ENCODE measurements at places on chromosomes 5 and 9. TPM values are rescaled to one million over a fixed set of nuclear protein-coding genes. Genes with fewer than 3 reads are reported as not detected.

DNA sequence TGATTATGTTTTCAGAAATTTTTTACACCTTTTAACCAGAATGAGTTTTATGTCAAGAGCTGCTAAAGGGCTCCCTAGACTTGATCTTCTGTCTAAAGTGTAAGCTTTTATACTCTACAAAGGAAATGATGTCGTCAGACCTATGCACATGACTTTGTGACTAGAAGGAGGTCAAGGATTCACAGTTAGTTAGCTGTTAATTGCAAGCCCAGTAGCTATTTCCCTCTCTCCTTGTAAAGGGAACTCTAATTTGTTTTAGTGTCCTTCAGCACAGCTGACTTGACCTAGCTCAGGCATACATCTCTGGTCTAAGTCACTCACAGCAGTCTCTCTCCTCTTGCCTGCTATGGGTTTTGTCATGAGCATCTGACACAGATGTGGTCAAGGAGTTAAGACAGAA lies 173.5 kb upstream of the NREP start:
- DNase-seq, result no peak

The FREM1 gene
- 3.3 TPM for total RNA-seq

DNA sequence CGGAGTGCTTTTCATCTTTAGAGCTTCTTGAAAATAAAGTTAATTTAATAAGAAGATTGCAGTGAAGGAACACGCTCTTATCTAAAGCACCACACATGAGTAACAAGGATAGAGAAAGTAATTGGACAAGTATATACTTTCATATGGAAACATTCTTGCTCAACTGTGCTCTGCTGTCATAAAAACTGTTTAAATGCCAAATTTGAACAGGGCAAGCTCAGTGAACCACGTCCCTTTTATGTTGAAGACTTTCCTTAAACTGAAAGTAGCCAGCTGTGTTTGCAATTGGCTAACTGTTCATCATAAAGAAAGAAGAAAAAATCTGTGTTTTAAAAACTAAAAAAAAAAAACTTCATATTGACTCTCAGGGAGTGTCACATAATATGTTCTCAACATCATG lies 1610.7 kb upstream of the C9orf72 start:
- DNase-seq, result no peak

The AGXT2 gene
- total RNA-seq, result not detected

GRCh38 chr5:68216245-68217046 lies 890 bp downstream of the PIK3R1 start:
- DNase-seq, result peak; percentile 85

The ADRB2 gene
- total RNA-seq, result 2.1 TPM

GRCh38 chr5:176743868-176744583 lies 66.3 kb upstream of the UNC5A start:
- peak; percentile 59 for DNase-seq

- no peak for DNase-seq
These were observed 82.9 kb downstream of the PIK3R1 start for GRCh38 chr5:68298479-68298878.

All from posterior vena cava (tissue), 2 donors.